ENCODE measurements at places on chromosomes 5 and 9.
A peak's percentile ranks its signal among the peaks of the same experiment; 100 is the strongest.

- DNase-seq, result no peak
These were observed 511.7 kb downstream of the AGTPBP1 start for GRCh38 chr9:85230081-85230480.

DNA sequence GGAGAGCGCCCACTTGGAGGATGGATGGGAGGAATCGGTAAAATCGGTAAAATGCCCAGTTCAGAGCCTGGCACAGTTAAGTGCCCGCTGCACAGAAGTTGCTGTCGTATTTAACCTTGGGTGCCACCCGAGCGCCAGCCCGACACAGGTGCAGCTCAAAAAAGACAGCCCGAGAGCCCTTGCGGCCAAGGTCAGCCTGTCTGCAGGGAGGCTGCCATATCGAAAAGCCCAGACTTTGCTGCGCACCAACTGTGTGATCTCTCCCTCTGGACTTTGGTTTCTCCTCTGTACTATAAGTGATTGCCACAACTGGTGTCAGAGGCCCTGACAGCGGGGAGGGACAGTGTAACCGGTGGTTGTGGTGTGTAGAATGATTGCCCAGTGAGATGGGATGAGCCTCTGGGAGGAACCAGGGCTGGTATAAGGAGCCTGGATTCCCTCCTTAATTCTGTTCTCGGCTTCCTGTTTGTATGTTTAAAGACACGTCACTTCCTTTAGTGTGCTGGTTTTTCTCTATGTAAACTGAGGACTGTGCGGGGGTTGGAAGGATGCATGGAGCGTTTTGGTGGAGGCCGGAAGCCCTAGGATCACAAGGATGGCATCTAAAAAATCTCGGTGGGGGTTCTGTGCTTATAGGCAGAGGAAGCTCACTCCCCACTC, 792 bp downstream of the NTMT1 start:
- no peak for DNase-seq

GRCh38 chr5:80149161-80149609, 106.7 kb downstream of the SERINC5 start:
- DNase-seq, result no peak

DNA sequence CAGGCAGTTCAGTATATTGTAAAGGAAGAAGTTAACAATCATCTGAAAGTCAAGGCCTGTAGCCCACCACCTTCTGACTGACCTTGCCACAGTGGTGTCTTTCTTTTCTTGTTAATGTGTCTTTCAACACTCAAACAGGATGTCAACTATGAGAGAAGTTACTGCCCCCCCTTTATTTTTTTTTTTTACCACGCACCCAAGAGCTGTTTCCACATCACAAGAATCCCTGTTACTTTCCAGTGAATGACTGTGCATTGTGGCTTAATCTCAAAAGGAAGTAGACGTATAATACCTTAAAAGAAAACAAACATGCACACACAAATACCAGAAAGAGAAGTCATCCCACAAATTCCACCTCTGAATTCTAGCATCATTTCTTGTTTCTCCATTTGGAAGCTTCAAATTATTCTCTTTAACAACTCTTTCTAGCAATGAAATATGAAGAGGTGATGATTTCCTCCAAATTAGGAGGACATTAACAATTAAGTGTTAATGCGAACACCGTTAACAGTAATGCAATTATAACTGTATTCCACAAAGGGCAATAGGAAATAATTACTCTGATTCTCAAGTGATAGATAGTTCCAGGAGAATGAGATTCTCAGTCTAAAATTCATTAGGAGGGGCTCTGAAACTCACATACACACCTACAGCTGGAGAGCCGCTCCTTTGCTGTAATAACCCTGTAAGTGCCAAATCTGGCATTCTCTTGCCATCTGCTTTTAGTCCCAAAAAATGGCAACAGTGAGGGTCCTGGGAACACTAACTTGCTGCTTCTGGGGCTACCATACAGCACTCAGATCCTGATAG, 201.0 kb downstream of the EFNA5 start:
- DNase-seq, result no peak

- no peak for DNase-seq
These were observed 165.6 kb downstream of the YTHDC2 start for GRCh38 chr5:113678924-113679575.

DNA sequence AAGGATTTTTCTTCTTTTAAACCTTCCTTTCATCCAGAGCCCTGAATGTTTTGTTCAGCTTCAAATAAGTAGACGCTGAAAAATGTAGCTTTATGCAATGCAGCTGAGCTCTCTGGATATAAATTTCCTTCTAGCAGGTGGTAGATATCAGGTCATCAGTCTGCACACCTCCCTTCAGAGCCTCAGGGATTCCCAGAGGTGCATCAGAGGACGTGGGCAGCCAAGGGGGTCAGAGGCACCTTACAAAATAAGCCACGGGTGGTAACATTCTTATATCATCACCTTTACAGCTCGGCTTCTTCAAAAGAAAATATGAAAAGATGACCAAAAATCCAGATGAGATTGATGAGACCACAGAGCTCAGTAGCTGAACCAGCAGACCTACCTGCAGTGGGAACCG, 19.3 kb downstream of the MOCS2 start:
- no peak for DNase-seq

DNA sequence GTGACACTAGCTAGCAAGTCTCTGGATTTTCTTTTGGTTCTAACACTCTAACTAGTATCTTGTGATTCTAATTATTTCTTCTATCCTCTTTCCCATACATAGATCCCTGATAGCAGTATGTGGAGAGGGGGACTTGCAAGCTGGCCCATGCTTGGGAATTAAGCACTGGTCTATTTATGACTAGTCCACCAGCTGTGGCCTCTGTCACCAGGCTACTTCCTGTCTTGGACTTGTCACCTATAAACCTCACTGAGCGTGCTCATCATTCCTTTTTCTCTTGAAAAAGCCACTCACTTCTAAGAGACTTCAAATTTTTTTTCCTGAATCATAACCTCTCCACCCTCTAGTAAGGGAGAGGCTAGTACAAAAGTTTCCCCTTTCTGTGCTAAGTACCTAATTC, 32.3 kb upstream of the MAMDC2 start:
- DNase-seq, result no peak

DNA sequence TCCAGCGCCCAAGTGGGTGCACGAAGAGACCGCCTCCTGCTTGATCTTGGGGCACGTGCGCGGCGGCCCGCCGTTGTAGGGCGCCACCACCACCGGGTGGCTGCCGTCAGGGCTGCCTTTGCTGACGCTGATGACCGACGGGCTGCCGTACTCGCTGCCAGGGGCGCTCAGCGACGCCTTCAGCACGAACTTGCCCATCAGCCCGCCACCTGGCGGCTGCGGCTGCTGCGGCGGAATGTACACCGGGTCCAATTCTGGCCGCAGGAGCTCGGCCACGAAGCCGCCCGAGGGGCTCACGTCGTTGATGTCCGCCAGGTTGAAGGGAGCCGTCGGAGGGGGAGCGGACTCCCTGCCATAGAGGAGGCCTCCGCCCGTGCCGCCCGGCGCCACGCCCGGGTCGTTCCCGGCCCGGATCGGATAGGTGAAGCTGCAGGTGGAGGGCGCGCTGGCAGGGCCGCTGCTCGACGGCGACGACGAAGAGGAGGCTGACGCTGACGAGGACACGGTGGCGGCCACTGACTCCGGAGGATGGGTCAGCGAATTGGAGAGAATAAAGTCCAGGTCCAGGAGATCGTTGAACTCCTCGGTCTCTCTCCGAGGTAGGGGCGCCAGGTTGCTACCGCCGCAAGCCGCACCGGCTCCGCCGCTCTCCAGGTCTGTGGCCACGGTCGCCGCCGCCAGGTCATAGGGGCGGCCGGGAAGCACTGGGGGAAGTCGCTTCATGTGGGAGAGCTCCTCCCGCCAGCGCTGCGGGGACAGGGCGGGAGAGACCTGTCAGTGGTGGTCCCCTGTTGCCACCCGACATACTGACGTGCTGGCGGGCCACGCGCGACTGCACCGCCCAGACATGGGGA, 1.8 kb downstream of the KLF4 start:
- DNase-seq, result no peak

- DNase-seq, result no peak
These were observed 64.4 kb downstream of the PLCXD3 start for GRCh38 chr5:41445937-41446563.

GRCh38 chr5:59328709-59329296, 564.7 kb downstream of the PDE4D start:
- DNase-seq, result no peak

DNA sequence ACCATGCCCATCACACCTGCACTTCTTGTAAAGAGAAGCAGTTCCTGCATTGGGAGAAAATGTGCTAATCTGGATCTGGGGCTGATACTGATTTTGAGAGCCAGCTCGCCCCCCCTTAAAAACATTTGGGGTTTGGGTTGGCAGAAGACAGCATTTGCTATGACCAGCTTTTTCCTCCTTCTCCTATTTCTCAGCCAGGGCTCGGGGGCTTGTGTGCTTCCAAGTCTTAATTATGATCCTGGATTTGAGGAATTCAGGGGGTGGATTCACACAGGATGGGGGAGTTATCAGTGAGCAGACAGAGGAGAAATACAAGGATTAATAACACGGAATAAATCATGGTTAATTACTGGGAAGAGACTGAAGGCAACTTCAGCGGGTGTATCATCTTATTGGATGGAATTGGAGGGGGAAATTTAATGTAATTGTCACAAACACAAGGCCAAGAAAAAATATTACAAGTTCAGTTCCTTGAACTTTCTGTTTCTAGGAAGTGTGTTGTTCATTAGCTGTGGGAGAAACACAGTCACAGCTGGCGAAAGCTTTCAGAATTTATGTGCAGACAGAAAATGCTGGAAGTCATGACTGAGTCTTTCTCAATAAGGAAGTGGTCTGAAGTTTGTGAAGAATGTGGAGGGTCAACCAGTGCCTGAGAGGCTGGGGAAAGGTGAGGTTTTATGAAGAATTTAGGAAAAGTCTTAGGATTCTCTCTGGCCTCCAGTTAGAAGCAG, 15.3 kb downstream of the C9orf152 start:
- DNase-seq, result peak; percentile 76

DNA sequence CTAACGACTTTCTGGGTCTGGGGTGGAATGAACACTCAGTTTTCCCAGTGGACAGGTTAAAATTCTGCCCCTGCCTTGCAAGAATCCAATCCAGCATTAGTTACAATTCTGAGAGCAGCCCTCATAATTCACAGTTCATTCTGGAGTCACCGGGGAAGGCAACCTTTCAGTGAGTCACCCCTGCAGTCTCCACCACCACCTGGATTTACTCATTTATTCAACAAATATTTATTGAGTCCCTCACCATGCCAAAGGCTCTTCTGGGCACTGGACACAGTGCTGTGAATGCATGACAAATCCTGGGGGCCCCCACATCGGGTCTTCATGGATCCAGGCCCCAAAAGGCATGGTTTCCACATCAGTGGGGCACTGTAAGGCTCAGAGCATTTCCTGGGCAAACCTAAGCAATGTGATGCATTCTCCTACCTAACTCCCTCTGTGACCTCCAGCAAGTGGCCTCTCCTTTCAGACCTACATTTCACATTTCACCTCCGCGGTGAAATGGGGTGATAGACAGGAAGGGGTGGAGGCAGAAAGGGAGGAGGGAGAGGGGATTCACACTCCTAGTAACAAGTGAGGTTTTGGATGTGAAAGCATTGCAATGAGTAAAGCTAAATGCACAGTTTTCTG, 6.4 kb upstream of the MSX2 start:
- DNase-seq, result no peak

DNA sequence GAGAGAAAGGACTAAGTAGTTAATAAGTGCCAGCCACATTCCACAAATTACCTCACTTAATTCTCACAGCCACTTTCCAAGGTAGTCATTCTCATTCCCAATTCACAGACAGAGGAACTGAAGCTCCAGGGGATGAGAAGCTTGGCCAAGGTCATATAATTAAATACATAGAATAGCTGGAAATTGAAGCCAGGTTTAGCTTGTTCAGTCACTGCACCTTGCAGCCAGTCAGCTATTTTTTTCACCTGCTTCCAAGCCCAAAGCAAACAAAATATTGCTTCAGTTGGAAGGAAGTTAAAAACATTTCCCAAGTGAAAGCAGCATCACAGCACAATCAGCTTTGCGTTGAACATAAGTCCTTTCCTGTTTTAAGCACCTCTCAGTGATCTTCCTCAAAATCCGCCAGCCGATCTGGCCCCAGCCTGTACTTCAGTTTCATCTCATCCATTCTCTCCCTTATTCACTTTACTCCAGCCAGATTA, 4.8 kb downstream of the ALDH1A1 start:
- no peak for DNase-seq
